ENCODE measurements at places on chromosomes 5 and 9. TPM values are rescaled to one million over a fixed set of nuclear protein-coding genes. Genes with fewer than 3 reads are reported as not detected.

DNA sequence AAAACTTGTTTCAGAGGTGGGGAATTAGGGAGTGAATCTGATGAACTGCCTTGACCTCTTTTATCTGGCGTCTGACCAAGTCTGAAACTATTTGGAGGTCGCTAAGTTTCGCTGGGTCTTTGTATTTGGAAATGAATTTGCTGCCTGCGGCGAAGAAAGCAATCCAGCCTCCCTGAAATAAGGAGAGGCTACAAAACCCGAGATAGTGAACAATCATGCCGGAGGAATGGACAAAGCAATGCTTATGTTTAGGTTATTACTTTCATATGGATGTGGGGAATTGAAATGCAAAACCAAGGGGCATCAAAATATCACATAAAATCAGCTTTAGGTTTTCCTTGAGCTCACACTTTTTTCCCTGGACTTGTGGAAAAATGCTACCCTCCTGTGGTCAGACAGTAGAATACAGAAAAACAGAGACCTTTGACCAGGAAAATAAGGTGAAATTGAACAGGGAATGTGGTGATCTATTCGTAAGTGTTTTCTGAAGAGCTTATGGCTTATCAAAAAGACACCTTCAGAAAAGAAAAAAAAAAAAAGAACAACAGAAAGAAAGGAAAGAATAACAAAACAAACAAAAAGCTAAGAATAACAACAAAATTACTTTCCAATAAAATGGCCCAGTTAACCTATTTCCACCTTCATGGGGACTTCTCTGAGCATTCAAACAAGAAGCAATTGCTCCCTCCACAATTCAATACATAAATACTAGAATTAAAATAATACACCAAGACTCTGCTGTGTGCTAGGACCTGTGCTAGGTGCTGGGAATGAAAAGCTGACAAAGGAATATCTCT lies 68.6 kb upstream of the DPYSL3 start:
- DNase-seq = no peak

DNA sequence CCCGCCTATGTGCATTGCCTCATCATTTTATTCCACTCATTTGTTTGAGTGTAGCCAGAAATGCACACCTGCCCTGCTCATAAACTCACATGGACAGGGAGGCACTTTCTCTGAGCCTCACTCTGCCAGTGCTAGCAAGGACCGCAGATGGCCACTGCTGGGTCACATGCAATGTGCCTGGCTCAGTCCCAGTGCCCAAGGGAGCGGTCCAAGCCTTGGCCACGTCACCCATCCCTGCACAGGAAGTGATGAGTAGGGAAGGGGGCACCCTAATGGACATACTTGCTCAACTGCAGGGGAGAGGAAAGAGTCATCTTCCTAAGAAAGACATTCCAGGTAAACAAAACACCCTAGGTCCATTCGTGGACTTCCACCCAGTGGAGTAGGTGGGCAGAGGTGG lies 630.9 kb downstream of the IRX1 start:
- DNase-seq = no peak

DNA sequence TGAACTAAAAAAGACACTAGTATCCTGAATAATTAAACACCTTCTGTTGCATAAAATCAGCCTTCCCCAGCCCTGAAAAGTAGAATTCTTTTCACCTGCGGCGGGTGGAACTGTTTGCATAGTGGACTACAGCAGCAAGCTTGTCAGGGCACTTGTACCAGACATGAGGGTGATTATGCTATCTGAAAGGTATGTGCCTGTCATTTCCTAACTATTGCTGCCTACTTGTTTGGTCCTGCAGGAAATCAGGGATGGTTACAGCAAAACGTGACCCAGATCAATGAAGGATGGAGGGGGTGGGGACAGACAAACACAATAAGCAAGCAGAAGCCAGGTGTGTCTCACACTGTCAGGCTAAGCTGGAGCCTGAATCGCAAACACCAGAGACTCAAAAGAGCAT lies 385.6 kb downstream of the MLLT3 start:
- DNase-seq = no peak

The PMPCA gene
- 32.7 TPM for total RNA-seq

The TTC16 gene
- total RNA-seq = not detected

The CARTPT gene
- total RNA-seq = not detected

The IL4 gene
- total RNA-seq = not detected

The FOXD4L3 gene
- not detected for total RNA-seq

All from esophagus squamous epithelium (tissue), 5 donors.